HL-60 (cell line): ENCODE measurements at places on chromosomes 1 and 21.
A peak's percentile ranks its signal among the peaks of the same experiment; 100 is the strongest.

GRCh38 chr1:69649383-69649990 is 81.8 kb downstream of the LRRC7 start:
- DNase-seq: no peak

DNA sequence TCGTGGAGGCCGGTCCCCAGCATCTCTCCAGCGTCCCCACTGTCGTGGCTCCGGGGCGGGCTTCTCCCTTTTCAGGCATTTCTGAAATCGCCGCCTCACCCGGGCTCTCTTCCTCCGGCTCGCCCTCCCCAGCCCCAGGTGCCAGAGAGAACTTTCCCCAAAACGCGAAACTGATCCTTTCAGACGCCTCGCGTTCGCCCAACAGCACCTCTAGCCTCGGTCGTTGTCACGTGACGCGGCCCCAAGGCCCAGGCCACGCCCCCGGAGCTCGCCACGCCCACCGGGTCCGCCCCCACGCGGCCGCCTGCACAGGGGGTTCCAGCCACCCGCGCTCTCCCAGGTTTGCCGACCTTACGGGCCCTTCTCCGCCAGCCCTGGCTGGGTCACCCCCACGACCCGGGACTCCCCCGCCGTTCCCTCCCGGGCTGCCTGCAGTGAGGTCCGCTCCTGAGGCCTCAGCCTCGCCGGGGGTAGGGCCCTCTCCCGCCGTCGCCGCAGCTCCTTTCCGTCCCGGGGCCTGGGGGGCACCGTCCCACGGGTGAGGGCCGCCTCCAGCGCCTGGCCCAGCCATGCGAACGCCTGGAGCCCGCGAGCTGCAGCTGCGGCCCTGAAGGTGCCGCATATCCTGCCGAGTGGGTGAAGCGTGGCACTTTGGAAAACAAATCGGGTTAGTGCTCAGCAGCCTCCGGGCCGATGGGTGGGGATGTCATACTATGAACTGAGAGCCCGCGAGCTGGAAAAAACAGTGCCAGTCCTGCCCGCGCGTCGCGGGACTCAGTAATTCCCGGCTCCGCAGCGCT is 21.0 kb downstream of the H3-3A start:
- DNase-seq: peak; percentile 75

- no peak for DNase-seq
Observed at GRCh38 chr21:26965907-26966581, 844 bp downstream of the ADAMTS5 start.

- no peak for DNase-seq
Observed at GRCh38 chr1:29156543-29157268, 25.0 kb downstream of the SRSF4 start.

GRCh38 chr1:4270651-4271337 is 370.7 kb upstream of the C1orf174 start:
- no peak for DNase-seq
